Fibroblast of villous mesenchyme (primary cell): ENCODE measurements at places on chromosomes 5 and 9. TPM values are rescaled to one million over a fixed set of nuclear protein-coding genes. Genes with fewer than 3 reads are reported as not detected.

DNA sequence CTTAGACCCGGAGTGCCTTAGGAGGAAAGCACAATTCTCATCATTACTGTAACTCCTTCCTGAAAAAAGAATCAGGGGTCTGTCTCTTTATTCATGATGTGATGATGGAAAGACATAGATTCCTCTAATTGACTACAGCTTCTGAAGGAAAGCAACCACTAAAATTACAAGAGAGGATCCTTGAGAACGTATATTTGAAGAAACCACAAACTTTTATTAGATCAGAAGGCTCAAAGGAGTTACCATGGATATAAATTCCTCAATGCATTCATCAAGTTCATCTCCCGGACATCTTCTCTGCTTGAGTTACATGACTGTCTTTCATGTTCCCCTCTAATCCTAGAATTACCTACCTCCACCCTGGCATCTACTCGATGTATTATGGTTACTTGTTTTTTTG, 104.1 kb upstream of the PAPPA start:
- peak; percentile 42 for DNase-seq

DNA sequence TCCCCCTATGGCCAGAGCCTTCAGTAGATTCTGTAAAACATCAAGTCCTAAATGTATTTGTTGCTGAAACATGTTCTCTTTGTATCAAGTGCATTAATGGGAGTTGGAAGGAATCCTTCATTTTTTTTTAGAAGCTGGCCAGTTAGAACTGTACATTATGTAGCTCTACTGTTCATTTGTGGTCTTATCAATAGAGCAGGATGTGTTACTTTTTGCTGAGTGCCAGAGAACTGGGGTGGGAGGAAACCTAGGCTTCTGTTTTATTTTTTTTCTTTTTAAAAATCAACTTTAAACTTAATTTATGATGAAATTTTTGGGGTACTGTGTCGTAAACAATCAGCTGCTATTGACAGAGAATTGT, 5.1 kb downstream of the PIP5K1B start:
- DNase-seq, result no peak

GRCh38 chr9:84139296-84140070, 158.9 kb downstream of the RMI1 start:
- DNase-seq, result peak; percentile 27

Gene PCDHGB4
- total RNA-seq, result 11.0 and 13.4 TPM in 2 replicates

DNA sequence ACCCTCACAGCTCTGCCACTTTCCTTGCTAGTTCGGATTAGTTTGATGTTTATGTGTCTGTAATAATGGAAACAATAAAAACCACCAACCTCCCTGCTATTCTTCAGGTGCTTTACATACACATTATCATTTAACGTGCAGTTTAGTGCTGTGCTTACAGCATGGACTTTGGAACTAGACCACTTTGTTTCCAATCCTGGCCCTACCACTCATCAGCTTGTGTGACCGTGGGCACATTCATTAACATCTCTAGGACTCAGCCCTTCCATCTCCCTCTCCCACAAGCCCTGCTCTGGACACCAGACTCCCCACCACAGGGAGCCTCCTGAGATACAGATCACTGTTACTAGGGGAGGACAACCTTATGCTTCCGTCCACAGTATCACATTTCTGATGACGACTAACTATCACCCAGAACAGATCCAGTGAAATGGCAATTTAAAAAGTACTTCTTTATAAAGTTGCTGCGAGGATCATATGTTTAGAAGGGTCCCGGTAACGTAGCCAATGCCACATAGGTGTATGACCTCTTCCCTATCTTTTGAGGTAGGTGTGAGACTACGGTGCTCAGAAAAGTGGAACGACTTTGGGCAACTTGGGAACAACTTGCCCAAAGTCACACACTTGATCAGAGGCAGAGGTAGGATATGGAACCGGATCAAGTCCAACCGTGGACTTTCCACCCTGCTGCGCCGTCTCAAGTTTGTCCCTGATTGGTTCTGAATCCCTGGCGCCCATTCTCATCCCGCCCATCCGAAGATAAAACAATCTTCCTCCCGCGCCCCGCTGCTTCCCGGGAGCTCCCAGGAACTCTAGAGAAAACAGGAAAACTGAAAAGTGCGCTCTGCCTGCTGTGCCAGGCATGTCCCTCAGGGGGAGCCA, 132.4 kb upstream of the NIPBL start:
- peak; percentile 67 for DNase-seq

Gene PCDHGA10
- total RNA-seq, result 11.7 and 12.2 TPM in 2 replicates

GRCh38 chr9:19481121-19481870, 72.5 kb downstream of the ACER2 start:
- no peak for DNase-seq

DNA sequence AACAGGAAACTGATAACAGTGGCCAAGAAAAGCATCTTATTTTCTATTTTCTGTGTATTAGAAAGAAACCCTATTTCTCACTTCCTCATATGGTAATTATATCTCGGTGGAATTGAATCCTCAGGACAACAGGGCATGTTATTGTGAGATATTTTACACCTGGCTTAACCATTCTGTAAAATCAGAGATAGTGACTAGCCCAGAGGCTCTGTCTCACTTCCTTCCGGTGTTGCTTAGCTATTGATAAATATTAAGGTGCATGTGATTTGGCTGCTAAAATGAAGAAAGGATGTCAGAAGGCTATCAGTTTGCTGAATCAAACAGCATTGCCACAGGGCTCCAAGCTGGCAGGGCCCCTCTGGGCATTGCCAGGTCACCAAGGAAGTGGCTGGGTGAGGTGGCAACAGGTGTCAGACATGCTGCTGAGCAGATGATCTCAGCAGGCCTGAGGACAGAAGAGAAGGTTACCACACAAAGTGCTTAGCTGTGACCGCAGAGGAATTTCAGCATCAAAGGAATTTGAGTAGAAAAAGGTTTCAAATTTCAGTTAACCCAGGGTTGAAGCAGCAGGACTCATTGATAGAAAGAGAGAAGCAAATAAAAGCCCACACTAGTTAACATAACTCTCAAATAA, 330.7 kb downstream of the PDE4D start:
- peak; percentile 60 for DNase-seq

DNA sequence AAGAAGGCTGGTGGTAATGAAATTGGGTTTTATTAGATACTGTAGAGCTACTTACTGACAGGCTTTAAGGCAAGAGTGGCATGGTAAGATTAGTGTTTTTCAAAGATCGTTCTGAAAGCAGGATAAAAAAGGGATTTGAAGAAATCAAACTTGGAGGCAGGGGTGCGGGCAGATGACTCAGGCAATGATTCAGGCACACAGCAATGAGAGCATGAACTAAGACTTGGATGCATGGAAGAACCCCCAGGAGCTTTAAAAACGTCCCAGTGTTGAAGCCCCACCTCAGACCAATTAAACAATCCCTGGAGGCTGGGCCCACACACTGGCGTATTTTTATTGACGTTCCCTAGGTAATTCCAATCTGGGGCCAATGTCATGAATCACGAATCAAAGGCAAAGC, 102.5 kb downstream of the SREK1 start:
- DNase-seq, result peak; percentile 28
